ENCODE measurements at places on chromosomes 4 and X. TPM values are rescaled to one million over a fixed set of nuclear protein-coding genes. Genes with fewer than 3 reads are reported as not detected.

- H3K27me3 ChIP-seq = peaks cover 38% of the 10 kb centered on the region
- H3K4me3 ChIP-seq = no peak overlapping the region
- DNase-seq = no peak
- no peak overlapping the region for H3K27ac ChIP-seq
- peaks cover 25% of the 10 kb centered on the region for H3K4me1 ChIP-seq
Measured at GRCh38 chr4:183395395-183395794, 49.0 kb upstream of the CDKN2AIP start.

- DNase-seq = no peak
- peaks cover 5% of the 10 kb centered on the region for H3K36me3 ChIP-seq
- peaks cover 38% of the 10 kb centered on the region for H3K4me1 ChIP-seq
- H3K27ac ChIP-seq = peak overlapping the region; percentile 85
Measured at GRCh38 chrX:19649226-19649995, 134.1 kb upstream of the MAP3K15 start.

DNA sequence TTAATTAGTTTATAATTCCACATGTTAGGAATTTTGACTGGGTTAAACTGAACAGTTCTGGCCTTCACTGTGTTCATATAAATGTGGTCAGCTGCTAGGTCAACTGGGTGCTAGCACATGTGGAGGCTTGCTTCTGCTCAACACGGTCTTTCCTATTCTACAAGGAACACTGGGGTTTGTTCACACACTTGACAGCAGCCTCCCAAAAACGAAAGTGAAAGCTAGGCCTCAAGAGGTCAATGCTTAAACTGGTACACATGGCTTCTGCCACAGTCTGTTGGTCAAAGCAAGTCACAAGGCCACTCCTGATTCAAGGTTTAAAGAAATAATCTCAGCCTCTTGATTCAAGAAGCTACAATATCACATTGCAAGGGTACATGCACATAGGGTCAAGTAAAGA is 126.5 kb downstream of the QDPR start:
- peaks cover 11% of the 10 kb centered on the region for H3K4me1 ChIP-seq
- H3K36me3 ChIP-seq = no peaks in the 10 kb centered on the region
- no peak overlapping the region for H3K27ac ChIP-seq
- no peak for DNase-seq
- H3K27me3 ChIP-seq = peaks cover 5% of the 10 kb centered on the region
- H3K4me3 ChIP-seq = peak overlapping the region; percentile 65

DNA sequence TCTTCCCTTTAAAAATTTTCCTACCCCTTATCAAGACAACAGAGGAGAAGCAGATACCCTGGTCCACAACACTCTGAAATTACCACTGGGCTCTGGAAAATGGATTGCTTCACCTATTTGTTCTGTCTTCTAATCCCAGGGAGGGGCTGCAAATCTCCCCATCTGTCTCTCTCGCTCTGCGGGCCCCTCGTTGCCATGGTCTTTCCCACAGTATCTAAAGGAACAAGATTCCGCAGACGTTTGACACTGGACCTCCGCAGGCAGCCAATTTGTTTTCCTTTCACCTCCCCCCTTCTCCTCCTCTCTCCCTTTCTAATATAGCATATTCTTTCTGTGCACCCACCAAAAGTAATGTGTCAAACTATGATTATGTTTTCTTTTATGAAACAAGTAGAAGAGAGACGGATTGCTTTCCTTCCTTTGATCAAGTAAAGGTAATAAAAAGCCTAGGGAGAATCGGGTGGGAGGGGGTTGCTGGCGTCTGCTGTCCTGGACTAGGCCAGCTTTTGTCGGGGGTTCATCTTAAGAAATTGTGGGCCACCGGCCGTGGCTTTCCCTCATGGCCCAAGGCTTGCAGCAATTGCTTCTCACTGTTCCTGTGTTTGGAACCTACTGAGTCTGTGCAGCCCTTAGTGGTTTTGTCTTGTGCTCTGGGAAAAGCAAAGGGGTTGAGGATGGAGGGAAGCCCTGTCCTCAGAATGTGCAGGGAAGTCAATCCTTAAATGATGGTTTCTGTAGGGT is 81.0 kb downstream of the MGST2 start:
- H3K4me1 ChIP-seq = peaks cover 4% of the 10 kb centered on the region
- H3K27ac ChIP-seq = no peak overlapping the region
- no peaks in the 10 kb centered on the region for H3K36me3 ChIP-seq
- H3K27me3 ChIP-seq = peaks cover 17% of the 10 kb centered on the region

- no peaks in the 10 kb centered on the region for H3K27me3 ChIP-seq
- no peaks in the 10 kb centered on the region for H3K36me3 ChIP-seq
- H3K27ac ChIP-seq = no peak overlapping the region
- no peak for DNase-seq
Measured at GRCh38 chr4:77194366-77194765, 37.4 kb downstream of the CCNG2 start.

DNA sequence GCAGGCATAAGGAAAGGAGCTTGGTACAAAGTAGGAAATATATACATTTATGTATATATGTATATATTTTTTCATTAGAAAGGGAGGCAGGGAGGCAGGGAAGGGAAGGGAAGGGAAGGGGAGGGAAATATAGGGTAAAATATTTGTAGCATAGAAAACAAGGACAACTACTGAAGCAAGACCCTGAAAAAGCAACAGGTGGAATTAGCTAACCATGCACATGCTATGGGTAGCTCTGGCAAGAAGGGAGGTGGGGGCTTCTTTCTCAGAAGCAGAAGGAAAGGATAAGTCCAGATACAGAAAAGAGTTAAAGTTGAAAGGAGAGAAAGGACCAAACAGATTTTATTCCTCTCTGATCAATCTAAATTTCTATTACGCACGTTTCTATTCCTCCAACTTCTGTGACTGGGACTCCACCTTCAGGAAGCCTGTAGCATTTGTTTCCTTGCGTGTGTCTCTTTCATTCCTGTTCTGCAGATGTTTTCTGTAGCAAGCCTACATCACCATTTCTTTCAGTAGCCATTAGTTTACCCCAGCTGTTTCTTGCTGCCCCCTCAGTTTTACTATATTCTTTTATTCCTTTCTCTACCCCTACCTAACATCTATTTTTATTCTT is 82.9 kb downstream of the OR13H1 start:
- no peak overlapping the region for H3K27ac ChIP-seq
- H3K36me3 ChIP-seq = no peaks in the 10 kb centered on the region
- no peak overlapping the region for H3K4me3 ChIP-seq
- peaks cover 29% of the 10 kb centered on the region for H3K27me3 ChIP-seq
- DNase-seq = no peak
- H3K4me1 ChIP-seq = no peaks in the 10 kb centered on the region

- peaks cover 36% of the 10 kb centered on the region for H3K27me3 ChIP-seq
- no peak overlapping the region for H3K4me3 ChIP-seq
- H3K27ac ChIP-seq = no peak overlapping the region
- H3K4me1 ChIP-seq = peaks cover 4% of the 10 kb centered on the region
Measured at GRCh38 chr4:169952236-169953002, 73.8 kb downstream of the MFAP3L start.

DNA sequence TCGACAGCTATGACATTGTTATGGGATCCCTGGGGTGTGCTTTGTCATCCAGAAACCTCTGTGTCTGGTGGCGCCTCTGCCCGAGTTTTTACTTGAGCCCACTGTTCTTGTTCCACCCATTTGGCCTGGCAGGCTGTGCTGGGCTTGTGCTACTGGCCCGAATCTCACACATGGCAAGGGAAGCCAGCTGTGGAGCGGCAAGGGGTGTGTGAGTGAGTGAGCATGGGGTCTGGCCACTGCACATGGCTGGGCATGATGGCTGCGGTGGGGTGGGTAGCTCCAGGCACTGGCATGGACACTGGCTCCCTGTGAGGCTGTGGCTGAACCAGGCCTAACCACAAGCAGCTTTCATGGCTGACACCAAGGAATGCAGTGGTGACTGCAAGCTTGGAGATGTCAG is 89.2 kb downstream of the DACH2 start:
- no peak for DNase-seq
- no peaks in the 10 kb centered on the region for H3K36me3 ChIP-seq
- H3K4me3 ChIP-seq = no peak overlapping the region

DNA sequence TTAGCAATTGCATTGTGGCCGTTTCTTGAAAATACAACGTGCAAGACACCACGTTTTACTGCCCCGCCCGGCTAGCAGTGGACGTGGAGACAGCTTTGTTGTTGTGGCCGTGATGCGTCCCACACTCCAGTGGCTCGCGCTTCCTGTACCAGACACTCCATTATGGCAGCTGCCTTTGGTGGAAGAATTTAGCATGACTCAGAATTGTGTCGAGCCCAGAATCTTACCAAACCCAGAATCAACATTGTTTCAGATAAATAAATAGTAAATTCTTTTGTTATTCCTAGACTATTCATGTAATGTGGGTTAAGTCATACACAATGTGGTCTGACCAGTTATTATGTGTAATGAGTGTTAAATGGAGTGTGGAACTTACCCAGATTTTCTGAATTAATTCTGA is 25.3 kb upstream of the S100P start:
- no peaks in the 10 kb centered on the region for H3K36me3 ChIP-seq
- H3K27ac ChIP-seq = no peak overlapping the region
- no peaks in the 10 kb centered on the region for H3K27me3 ChIP-seq
- no peak for DNase-seq

CYLC1 gene
- total RNA-seq = not detected

MAGEB17 gene
- total RNA-seq = not detected

ZNF732 gene
- not detected for total RNA-seq

NAAA gene
- 50.0 TPM for total RNA-seq

GAGE1 gene
- total RNA-seq = not detected

MAP7D2 gene
- total RNA-seq = 0.08 TPM

CFP gene
- total RNA-seq = 17.7 TPM
